ENCODE measurements at places on chromosomes 5 and 9.

- DNase-seq = no peak
Observed at GRCh38 chr9:115864581-115864980, 289.0 kb upstream of the PAPPA start.

DNA sequence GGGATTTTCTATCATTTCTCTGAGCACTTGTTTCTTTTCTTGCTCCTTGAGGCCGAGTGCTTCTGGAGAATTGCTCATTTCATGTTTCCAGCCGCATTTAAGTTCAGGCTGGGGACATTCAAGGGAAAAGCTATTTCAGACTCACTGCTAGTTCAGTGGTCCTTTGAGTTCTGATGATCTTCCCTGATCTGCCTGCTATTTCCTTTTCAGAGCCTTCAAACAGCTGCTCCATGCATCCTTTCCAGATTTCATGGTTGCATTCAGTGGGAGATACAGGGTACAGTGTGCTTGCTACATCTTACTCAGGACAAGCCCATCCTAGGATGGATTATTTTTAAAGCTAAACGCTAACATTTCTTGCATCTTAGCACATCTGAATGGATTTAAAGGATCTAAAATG, 14.7 kb downstream of the NDUFS4 start:
- no peak for DNase-seq

- peak; percentile 26 for DNase-seq
Observed at GRCh38 chr5:147576646-147577535, 67.0 kb upstream of the DPYSL3 start.

- no peak for DNase-seq
Observed at GRCh38 chr5:180027459-180028089, 44.0 kb downstream of the RNF130 start.

GRCh38 chr5:5421149-5421960, 1.1 kb upstream of the ICE1 start:
- peak; percentile 32 for DNase-seq

- DNase-seq = no peak
Observed at GRCh38 chr5:56650386-56650785, 165.0 kb upstream of the MAP3K1 start.

- peak; percentile 28 for DNase-seq
Observed at GRCh38 chr5:106097340-106097739, 1573.4 kb downstream of the EFNA5 start.

DNA sequence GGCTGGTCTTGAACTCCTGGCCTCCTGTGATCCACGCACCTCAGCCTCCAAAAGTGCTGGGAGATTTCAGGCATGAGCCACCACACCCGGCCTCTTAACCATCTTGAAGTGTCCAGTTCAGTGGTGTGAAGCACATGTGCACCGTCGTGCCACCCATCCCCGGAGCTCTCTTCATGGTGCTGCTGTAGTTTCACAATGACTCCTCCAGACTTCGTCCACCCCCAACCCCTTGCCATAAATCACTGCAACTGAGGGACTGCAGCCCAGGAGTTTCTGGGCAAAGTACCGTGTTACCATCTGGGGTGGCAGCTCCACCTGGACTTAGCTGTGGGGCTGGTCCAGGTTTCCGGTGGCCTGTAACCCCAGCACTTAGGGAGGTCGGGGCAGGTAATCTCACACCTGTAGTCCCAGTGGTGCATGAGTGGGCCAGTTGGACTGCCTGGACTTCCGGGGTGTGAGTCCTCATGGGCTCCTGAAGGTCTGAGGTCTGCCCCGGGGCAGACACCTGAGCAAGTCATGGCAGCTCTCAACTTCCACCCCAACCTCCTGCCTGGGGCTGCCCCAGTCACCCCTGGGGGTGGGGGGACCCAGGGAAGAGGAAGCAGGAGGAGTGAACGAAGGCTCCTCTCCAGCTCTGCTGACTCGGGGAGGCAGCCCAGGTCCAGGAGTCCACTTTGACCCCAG, 6.6 kb upstream of the N4BP3 start:
- DNase-seq = no peak

- DNase-seq = no peak
Observed at GRCh38 chr5:8767746-8768145, 778.1 kb downstream of the SEMA5A start.

Measured in brain microvascular endothelial cell (primary cell).